ENCODE measurements at places on chromosomes 11 and 22. TPM values are rescaled to one million over a fixed set of nuclear protein-coding genes. Genes with fewer than 3 reads are reported as not detected.

Gene ACR
- total RNA-seq: 0.54 TPM

Gene DKK3
- 3,299 TPM for total RNA-seq

Gene RPL27A
- total RNA-seq: 519 TPM

DNA sequence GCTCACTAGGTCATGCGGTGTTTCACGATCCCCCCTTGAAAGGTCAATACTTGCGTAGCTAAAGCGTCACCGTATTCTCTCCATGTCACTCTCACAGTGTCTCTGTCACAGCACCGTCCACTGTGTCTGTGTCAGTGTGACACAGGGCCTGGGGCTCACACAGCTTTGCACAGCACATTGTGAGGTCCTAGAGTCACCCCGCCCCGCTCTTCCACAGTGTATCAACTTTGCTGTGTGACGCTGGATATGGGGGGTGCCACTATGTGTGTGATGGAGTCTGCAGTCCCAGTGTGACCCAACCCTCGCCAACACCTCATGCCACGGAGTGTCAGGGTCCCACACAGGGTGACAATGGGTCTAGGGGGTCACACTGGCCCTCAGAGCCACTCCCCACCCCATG is 583 bp downstream of the P4HA3 start:
- DNase-seq: no peak

DNA sequence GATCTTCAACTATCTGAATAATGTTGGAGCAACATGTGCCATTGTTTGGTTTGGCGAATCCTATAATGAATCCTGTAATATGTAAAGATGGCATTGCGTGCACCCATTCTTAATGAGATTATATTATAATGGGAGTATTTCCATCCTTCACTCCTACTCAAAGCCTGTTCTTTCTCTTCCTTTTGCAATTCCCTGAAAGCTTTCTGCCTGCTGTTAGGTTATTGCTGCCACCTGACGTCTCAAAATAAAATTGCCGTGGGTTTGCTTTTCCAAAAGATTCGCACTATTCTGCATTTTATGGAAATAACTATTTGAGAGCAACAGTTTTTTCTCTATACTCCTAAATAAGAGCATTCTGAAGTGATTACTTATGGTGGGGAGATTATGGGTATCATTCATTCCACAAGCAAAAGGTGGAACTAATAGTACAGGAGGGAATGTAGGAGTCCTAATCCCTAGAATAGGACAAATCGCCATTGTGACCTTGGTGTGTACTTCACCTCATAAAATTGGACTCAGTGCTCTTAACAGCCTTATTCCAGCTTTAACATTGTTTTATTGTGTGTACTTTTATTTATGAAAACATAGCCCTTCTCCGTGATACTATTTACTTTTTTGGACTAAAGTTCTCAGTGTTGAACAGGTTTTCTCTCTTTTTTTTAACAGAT is 69.6 kb upstream of the ALKBH3 start:
- no peak for DNase-seq

DNA sequence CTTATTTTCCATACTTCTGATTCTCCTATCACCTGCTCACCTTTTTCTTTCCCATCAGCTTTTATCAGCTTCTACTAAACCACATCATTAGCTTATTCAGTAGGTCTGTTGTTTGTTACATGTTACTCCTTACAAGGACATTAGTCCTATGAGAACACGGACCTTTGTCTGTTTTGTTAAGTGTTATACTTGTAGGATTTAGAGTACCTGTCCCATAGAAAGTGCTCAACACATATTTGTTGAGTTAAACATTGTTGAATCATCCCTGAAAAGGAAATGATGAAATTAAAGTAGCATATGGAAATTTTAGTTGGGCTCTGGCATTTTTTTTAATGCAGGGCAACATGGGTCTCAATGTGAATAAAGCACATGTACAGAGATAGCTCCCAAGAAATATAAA is 222.1 kb upstream of the CARD18 start:
- DNase-seq: no peak
